ENCODE measurements at places on chromosomes 6 and 20. TPM values are rescaled to one million over a fixed set of nuclear protein-coding genes. Genes with fewer than 3 reads are reported as not detected.

PAX1 gene
- under 0.01 TPM for total RNA-seq

COL9A1 gene
- 4.4 TPM for total RNA-seq

EYA2 gene
- total RNA-seq, result 0.94 TPM

SLC22A16 gene
- total RNA-seq, result 0.31 TPM

FRK gene
- 0.31 TPM for total RNA-seq

PLAGL2 gene
- total RNA-seq, result 1.2 TPM

VPS16 gene
- total RNA-seq, result 51.3 TPM

PPP1R3G gene
- 1.2 TPM for total RNA-seq

DNA sequence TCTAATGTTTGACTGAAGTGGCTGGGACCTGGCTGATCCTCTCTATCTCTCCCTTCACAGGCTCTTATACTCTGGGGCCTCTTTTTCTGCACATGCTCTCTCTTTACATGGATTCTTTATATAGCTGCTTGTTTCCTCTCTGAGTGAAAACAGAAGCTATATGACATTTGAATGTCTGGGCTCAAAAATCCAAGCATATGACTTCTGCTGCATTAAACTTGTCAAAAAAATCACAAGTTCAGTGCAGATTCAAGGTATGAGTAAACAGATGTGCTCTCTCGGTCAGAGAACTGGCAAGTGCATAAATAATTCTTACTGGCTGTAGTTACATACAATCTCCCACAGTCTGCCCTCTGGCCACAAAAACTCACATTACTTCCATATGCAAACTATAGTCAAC, 96.6 kb downstream of the LCA5 start:
- DNase-seq, result no peak

- no peak for DNase-seq
These were observed 273.0 kb upstream of the PREP start for GRCh38 chr6:105675715-105676397.

DNA sequence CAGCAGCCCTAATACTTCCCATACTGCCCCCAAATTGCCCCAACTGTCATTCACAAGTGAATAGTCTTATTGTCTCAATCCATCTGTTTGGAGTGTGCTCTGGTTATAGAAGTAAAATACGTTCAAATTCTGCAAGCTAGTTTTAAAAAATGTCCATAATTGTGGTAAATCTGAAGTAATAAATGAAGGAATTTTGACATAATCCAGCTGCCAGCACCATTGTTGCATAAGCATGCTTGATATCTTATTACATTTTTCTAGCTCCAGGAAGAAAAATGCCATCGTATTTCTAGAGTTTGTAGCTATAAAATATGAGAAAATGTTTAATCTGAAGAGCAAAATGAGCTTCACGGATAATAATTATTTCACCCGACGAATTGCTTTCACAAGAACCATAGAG, 664.7 kb downstream of the RFPL4B start:
- no peak for DNase-seq

DNA sequence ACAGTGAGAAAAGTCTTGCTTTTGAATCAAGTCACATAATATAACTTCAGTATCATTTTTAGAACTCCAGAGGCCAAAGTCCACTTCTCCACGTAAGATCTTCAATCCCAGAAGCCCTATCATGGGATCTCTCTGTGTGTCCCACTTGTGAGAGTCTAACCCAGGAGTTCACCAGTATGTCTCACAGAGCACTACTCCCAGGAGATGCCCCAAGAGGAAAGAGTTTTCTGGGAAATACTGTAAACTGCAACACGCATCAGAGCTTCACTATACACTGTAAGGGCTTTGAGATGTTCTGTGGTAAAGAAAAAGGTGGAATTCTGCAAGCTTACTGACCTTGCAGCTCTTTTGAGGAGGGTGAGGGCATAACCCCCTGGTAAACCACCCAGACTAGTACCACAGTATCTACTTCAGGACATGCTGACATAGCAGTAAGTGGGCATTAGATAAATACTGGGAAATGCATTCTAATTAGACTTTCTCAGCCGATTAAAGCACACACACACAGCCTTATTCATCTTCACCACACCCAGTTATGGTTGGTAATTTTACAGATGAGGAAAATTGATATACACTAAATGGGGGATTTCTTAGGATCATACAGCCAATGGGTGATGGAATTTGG, 12.3 kb downstream of the DCBLD1 start:
- no peak for DNase-seq

- DNase-seq, result no peak
These were observed 9.2 kb downstream of the SIM1 start for GRCh38 chr6:100455230-100456124.

- no peak for DNase-seq
These were observed 17.1 kb downstream of the TRIM27 start for GRCh38 chr6:28906669-28907068.

DNA sequence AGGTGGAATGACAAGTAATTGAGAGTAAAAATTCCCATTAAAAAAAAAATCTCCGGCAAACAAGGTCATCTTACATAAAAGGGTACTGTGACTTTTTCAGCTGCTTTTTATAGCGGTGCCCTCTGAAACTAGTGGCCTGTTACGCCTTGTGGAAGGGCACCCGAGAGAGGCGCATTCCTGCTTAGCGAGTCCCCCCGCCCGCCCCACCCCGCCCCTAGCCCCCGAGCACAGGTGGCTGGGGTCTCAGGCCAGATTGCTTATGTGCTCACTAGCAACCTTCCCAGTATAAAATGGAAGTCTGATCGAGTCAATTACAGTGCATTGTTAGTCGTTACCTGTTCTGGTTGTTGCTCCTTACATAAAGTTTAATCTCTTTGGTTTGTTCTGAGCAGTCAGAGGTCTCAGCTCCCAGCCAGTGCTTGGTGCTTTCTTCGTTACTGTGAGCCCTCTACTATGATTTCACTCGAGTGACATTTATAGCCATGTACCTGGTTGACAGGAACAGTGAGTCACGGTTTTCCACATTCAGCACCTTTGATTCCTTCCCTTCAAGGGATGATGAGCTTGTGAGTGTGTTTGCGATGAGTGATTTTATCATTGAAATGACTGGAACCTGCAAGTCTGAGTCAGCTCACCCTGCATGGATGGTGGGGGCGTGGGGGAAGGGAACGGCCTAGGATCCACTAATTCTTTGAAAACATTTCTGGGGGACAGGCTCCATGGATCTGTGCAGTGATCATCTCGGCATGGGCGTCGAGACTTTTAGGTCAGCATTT, 47.6 kb downstream of the ZDHHC14 start:
- no peak for DNase-seq

GRCh38 chr6:143485967-143486366, 25.6 kb downstream of the FUCA2 start:
- DNase-seq, result no peak

GRCh38 chr6:113317891-113318574, 539.1 kb upstream of the MARCKS start:
- DNase-seq, result no peak

- no peak for DNase-seq
These were observed 700.9 kb downstream of the COL12A1 start for GRCh38 chr6:74504941-74505340.

DNA sequence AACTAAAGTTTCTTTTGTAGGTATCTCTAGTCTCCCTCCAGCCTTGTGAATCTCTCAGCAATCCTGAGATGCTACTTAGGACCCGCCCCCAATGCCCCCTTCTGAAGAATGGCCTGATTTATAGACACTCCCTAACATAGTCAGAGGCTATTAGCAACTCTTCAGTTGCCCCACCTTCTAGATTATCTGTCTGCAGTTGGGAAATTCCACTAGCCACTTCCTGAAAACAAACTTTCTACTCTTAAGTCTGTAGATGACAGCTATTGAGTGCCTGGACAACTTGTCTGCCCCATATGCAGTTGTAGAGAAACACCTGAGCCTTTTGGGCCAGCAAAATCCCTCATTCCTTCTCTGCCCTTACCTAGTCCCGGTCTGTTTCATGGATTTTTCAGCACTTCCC, 188.2 kb upstream of the PREP start:
- no peak for DNase-seq

GRCh38 chr6:144786825-144787224, 501.7 kb downstream of the UTRN start:
- no peak for DNase-seq

DNA sequence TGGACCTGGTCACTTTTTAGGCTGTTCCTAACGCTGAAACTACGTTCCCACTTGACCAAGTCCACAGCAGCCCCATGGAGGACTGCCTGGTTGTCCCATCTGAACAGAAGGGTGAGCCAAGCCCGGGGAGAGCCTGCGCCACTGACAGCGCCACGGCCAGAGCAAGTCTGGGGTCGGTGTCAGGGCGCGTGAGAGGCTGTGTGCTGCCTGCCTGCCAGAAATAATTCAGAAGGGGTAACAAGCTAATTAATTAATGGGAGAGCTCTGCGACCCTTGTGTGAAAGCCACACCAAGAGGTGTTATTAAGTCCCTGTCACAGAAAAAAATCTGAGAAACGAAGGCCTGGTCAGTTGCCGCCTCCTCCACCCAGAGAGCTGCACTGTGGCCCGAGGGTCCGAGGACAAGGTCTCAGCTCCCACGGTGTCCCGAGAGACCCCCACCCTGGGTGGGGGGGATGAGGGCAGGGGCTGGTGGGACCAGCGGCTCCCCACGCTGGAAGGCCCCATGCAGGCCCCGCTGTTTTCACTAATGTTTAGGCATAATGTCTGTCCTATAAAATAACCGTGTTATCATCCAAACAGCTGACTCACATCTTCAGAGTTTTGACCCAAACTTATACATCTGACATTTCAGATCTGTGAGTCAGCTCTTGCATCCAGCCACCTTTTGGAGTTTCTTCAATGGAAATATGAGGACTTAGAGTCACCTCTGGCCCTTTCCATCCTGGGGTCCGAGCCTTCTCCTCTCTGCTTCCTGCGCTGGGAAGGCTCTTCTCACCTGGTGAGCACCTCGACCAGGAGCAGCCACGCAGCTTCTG, 58.5 kb downstream of the DLL1 start:
- no peak for DNase-seq

DNA sequence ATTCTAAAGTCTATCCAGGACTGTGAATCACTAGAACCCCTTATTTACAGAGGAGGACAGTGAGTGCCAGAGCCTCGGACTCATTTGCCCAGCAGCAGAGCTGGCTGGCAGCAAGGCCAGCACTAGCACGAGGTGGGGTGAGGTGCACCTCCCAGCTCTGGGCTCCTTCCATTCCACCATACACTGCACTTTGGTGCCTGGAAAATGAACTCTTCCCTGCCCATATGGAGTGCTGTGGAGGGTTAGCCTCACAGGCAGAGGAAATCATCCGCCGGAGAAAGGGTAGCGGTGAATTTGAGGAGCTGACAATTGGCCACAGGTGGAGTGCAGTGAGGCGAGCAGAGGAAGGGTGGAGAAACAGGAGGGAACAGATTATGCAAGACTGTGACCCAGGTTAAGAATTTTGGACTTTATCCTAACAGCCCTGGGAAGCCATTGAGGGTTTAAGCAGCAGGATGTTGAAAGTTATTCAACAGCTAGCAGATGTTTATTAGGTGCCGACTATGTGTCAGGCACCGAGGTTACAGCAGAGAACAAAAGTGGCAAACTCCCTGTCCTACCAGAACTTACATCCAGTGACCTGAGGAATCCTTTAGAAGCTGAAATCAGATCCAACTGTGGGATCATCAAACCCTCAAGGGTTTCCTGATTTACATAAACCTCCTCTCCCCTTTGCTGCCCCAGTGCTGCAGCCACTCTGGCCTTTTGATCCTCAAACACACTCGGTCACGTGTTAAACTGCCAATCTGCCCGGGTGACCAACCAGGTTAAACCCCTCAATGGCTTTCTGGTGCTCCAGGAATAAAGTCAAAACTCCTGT, 6.2 kb downstream of the TRIM26 start:
- DNase-seq, result no peak

DNA sequence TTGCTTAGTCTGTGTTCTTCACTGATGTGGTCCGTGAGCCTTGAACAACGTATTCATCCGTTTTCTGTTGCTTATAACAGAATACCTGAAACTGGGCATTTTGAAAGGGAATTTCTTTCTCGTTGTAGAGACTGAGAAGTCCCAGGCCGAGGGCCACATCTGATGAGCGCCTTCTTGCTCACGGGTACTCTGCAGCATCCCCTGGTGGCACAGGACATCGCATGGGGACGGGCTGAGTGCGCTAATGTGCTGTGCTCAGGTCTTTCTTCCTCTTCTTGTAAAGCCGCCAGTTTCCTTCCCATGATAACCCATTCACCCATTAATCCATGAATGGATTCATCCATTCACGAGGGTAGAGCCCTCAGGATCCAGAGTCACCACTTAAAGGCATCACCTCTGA, 161.0 kb downstream of the NFATC2 start:
- DNase-seq, result no peak

DNA sequence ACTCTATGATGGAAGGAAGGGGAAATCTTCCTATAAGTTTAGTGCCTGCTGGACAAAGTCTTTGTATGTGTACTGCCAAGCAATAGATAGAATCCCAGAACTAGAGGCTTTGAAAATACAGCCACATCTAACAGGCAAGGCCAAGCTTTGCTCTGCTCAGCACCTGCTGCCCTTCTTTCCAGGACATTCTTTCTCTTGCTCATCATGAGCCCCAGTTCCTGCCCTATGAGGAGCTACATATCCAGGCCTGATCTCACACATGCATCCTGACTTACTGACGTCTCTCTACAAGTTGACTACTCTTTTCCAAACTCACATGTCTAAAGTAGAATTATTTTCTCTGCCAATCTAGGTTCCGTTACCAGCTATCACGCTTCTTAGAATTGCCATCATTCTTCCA, 64.5 kb upstream of the ENPP5 start:
- DNase-seq, result no peak

DNA sequence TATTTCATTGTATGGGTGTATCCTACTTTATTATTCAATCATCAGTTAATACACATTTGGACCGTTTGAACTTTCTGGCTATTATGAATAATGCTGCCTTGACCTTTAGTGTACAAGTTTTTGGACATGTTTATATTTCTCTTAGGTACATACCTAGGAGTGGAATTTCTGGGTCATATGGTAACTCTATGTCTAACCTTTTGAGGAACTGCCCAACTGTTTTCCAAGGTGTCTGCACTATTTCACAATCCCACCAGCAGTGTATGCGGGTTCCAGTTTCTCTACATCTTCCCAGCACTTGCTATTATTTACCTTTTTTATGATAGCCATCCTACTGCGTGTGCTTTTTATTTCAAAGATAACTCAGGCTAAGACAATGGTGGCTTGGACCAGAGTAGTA, 14.3 kb upstream of the SLC13A3 start:
- DNase-seq, result no peak

DNA sequence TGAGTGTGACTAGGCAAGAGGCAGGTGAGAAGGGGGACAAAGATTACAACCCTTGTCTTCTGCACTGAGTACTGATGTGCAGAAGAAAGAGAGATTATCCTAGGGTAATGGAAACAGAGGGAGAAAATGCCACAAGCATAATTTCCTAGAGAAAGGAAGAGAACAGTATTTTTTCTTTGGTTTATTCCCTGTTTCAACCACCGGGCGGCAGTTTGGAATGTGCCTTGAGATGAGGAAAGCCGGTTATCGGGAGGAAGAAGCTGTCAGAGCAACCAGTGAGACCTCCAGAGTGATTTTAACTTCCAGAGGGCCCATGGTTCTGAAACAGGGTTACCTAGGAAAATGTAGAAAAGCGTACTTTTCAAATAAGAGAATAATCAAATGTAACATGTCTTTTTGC, 121.4 kb downstream of the REV3L start:
- peak; percentile 2 for DNase-seq
